GOT3 (cell line): ENCODE measurements at places on chromosomes 12 and 14.

DNA sequence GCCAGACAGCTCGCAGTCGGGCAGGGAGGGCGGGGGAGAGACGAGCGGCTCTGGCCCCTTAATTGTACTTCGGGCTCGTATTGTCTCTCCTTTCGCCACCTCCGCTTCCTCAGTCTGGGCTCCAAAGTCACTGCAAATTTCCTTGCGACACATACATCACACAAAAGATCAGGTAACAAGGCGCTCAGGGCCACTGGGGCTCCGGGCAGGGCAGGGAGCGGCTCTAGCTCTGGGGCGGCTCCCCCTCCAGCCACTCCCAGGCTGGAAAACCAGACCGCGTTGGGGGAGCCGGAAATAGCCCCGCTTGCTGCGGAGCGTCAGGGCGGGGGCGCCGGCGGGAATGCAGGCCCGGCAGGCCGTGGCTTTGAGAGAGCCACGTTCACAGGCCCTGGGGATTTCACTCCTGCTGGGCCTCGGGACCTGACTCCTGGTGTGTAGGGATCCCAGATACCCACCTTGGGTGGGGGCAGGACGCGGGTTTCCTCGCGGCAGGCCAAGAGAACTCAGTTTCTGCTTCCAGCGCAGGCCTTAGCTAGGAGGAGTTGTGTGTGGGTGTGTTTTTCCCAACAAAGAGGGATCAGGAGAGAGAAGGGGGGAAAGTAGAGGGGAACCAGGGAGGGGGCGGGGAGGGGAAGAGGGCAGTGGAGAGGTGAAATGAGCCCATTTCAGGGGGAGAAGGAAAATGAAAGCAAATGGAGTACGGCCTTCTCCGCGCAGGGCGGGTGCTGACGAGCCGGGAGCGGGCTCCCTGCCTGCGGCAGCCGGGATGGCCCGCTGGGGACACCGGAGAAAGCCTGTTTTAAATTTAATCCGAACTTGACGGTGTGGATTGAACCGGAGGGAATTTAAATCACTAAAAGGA lies 4.4 kb upstream of the HOXC9 start:
- no peak for DNase-seq

DNA sequence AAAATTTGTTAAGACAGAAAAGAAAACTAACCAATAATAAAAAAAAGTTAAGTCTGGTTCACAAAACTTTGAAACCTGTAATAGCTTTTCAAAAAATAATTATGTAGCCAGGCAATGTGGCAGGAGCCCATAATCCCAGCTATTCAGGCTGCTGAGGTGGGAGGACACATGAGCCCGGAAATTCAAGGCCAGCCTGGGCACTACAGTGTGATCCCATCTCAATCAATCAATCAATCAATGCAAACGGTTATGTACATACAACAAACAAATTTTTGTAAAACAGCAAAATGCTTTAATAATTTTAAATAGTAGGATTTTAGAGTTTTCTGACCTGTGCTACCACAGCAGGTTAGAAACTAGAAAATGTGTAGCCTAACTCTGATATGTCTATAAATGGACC lies 152.4 kb downstream of the MED13L start:
- DNase-seq = no peak

DNA sequence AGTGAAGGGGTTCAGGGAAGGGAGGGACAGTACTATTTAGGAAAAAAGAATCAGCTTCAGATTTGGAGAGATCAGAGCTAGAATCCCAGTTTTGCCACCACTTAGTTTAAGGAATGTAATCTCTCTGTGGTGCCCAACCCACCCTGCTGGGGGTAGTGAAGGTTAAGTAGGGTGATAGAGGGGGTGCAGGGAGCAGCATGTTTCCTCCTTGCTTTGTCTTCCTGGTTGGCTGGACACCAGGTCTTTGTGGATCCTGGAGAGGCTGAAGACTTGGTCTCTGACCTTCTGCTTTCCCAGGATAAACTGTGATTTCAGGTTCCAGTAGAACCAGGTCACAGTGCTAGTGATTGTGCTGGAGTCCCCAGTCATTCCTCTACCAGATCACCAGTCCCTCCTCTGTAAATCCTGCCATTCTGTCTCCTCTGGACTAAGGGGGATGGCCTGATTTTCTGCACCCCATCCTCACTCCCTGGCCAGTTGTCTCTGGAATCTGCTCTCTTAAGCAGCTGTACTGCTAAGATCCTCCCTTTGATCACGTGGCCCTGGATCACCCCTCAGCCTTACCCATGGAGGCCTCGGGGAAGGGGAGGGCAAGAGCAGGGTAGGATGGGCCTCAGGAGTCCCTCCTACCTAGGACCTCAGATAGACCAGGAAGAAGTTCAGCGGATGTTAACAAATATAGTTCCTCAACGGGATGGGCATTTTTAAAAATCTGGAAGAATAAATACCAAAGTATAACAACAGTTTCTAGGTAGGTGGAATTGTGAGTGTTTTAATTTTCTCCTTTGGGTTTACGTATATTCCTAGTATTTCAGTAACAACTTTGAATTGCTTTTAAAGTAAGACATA lies 3.1 kb downstream of the MAP3K12 start:
- no peak for DNase-seq

GRCh38 chr12:40335991-40336390 lies 111.2 kb downstream of the LRRK2 start:
- DNase-seq = no peak

- no peak for DNase-seq
Measured at GRCh38 chr14:56170028-56170427, 51.8 kb downstream of the PELI2 start.

- DNase-seq = no peak
Measured at GRCh38 chr12:69583203-69583602, 2.1 kb upstream of the CCT2 start.

DNA sequence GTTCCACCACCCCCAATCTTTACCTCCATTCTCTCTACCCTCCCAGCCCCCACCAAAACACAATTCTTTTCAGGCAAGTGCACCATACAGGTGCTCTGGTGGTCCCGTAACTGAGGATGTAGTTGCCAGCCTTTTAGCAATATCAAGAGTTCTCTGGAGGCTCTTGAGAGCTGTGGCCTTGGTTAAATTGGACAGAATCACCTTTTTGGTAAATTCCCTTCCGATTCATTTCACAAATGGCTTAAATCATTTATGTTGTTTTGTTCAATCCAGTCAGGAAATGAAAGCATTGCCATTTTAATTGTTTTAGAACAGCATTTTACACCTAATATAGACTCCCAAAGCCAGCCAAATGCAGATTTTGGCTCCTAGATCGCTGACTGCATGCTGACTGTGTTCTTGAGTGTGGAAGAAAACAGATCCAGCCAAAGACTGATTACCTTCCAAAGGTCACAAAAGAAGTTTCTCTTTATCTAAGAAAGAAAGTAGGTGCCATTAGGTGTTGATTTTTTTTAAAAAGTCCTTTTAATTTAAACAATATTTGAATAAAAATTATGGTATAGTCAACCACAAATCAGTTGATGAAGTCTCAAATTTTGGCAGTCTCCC lies 25.6 kb downstream of the CRADD start:
- DNase-seq = no peak

- no peak for DNase-seq
Measured at GRCh38 chr14:85533023-85533860, 3.3 kb downstream of the FLRT2 start.

DNA sequence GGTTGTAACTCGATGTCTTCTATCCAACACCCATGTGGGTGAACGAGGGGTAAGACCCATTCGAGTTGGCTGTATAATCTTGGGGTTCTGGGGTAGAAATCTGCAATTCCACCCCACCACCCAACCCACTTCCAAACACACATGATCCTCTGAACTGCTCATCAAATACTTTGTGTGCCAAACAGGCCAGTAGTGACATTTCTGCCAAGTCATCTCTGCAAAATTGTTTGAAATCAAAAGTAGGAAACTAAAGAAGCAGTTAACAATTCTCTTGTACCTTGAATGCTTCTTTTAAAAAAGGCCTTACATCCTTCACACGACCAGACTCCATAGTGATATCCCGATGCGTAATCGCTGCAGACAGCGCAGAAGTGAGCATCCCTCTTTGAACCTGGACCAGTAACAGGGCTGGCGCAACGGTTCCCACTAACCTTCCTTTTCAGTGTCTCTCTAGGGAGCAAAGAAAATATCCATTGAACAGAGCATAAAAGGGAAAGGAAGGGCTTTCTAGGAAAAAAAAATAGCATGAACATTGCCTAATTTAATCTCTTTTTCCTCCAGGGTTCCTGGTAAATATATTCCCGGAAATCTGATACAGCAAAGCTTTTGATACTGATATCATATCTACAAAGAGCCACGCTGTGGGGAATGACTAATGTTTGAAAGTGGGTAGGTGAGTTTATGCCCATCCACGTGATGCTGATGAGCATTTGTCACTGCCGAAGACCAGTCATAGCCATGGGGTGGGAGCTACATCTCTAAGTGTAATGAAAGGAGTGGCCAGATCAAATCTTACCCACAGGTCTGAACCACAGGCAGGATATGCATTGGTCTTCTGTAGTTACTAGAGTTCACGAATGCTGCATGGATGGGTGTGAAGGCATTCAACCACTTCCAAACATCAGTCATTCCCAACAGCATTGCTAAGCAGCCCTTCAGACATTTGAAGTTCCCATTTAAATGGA lies 14.2 kb downstream of the ESR2 start:
- no peak for DNase-seq

DNA sequence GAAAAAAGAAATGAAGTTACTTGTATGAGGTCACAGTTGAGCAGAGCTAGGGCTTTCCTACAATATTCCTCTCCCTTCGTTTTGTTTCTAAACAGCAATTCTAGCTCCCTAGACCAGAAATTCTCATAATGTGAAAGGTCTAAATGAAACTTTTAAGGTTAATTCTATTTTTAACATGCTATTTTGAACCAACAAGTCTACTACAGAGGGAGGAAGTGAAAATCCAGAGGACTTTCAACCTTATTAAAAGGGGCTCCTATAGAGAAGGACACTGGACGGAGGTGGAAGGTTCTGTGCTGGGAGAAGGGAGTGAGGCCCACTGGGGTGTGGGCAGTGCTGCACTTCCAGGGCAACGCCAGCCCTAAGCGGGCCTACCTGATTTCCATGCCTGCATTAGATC lies 13.4 kb downstream of the GSG1 start:
- no peak for DNase-seq

DNA sequence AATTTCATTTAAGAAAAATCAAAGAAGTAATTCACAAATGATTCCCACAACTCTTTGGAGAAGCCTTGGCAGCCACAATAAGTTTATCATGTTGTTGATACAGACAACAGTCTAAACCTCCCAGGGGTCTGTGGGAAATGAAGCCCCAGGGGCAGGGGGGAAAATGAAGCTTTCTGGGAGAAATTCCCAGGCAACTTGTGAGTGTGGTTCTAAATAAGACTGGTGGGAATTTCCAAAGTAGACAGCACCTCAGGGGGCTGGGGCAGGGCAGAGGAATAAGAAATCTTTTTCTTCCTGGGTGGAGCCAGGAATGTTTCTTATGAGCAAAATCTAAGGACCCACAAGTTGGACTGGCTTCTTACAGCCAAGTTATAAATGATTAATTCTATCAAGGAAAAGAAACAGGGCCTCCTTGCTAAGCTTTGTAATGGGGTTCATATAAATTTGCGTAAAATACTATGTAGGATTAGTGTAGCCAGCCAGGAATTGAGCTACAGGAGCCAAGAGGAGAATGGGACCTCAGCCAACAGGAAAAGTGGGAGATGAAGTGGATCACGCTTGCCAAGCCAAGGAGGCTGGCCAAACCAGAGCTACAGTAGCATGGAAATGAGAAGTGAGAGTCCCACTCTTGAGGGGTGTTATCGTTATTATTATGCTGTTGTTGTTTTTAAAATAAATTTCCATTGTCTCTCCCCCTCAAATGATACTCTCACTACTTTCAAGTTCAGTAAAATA lies 182.9 kb upstream of the FAR2 start:
- DNase-seq = no peak

DNA sequence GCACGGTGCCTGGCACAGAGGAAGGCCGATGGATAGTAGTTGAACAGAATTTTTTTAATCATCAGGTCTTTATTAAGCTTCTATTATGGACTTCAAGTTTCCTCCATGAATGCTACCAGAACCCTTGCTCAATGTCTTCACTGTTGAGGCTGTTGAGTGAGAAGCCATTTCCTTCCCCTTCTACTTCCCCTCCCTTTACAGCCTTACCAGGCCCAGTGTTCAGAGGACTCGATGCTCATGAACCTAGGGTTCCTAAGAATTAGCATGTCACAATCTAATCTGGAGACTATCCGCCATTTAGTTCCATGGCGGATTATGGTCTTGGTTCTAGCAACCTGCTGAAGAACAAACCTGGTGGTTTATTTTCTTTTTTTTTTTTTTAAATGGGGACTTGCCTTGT lies 17.7 kb downstream of the ETV6 start:
- no peak for DNase-seq

- no peak for DNase-seq
Measured at GRCh38 chr12:108699955-108700563, 31.3 kb downstream of the CORO1C start.
